ENCODE measurements at places on chromosomes 3 and 15.

DNA sequence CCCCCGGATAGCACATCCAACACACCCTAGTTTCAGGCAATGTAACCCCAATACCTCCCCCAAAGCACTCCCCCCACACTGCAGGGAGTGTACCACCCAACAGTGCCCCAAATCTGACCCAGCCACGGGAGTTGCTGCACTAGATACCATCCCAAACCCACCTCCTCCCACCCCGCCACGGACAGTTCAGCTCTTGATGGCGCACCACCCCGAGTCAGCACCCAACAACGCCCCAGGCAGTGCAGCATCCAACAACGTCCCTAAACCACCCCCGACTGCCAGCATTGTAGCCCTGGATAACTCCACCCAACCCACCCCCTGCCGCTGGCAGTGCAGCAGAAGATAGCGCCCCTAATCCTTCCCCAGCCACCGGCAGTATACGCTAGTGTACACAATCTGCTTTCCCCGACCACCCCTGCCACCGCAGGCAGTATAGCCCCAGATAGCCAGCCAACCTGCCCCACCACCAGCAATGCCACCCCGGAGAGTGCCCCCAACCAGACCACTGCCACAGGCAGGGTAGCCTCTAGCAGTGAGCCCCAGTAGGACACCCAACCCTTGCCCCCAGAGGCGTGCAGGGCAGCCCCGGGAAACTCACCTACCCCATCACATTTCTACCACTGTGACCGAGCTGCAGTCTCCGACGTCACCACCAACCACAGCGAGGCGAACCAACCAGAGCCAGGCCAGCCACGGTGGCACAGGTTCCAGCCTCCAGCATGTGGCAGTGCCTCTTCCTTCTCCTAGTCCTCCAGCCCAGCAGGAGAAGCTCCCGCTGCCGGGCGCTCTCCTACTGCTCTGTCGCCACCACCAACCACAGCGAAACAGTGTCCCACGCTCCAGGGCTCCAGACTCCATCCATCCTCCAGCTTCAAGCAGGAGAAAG lies 178.1 kb downstream of the POTEB3 start:
- DNase-seq, result no peak

DNA sequence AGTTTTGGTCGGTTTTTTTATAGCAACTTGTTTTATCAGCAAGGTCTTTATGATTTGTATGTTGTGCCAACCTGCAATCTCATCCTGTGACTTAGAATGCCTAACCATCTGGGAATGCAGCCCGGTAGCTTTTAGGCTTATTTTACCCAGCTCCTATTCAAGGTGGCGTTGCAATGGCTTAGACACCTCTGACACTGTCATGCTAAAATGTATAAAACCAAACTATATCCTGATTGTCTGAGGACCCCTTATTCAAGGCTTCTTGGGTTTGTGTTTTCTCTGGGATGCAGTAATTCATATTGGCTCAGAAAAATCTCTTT lies 209.0 kb upstream of the ALCAM start:
- DNase-seq, result no peak

- DNase-seq, result no peak
These were observed 29.7 kb downstream of the ACAD11 start for GRCh38 chr3:132629928-132630327.

DNA sequence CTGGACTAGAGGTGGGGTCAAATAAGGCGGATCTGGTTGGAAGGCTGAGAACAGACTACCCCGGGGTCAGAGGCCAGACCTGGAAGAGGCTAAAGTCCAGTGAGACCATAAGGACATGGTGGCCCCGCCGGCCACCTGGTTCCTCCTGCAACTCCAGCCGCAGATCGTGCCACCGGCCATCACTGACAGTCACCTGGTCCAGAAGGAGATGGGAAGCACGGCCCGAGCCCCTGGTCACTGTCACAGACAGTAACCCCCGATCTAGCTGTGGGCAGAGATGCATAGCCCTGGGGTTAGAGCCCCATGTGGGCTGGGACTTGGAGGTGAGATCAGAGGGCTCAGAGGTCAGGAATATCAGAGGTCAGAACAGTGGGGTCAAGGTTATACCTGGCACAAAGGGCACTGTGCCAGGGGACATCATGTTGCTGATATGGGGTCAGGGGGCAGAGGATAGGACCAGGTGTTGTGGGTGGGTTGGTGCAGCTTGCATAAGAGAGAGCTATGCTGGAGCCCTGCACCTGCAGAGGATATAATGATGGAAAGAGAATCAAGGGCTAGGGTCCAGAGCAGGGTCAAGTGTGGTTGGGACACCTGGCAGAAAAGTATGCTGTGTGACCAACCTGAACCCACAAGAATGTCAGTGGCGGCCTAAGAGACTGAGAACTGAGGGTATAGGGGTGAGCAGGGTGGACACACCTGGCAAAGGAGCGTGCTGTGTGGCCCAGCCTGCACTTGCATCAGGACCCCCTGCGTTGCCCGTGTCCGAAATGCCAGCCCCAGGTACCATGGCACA lies 9.6 kb downstream of the CELSR3 start:
- no peak for DNase-seq

- DNase-seq, result no peak
These were observed 692 bp downstream of the PSMD2 start for GRCh38 chr3:184299488-184300377.

- DNase-seq, result no peak
These were observed 184.5 kb downstream of the OPA1 start for GRCh38 chr3:193777524-193777923.

GRCh38 chr15:40340740-40341400 lies at the start of gene CCDC9B:
Gene CCDC9B (minus strand): TSS chr15:40340939. CDS start chr15:40340819, 120 bp downstream.
- no peak for DNase-seq

GRCh38 chr3:71078723-71079525 lies 504.6 kb downstream of the FOXP1 start:
- no peak for DNase-seq

DNA sequence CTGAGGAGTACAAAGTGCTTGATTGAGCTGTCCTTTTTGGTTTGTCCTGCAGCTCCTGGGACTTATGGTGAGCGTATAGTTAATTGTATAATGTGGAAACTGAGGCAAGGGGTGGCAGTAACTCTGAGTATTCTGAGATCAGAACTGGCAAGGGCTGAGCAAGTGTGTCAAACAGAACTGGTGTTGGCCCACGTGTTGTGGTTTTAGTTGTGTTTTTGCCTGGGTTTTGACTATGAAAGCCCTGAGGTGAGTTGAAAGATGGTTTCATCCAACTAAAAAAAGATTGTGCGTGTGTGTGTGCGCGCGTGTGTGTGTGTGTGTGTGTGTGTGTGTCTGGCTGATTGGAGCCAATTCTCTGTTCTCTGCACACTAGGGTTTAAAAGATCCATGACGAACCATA lies 154.1 kb downstream of the EDEM1 start:
- DNase-seq, result no peak

- no peak for DNase-seq
These were observed 53.3 kb downstream of the RARB start for GRCh38 chr3:25481386-25481785.

DNA sequence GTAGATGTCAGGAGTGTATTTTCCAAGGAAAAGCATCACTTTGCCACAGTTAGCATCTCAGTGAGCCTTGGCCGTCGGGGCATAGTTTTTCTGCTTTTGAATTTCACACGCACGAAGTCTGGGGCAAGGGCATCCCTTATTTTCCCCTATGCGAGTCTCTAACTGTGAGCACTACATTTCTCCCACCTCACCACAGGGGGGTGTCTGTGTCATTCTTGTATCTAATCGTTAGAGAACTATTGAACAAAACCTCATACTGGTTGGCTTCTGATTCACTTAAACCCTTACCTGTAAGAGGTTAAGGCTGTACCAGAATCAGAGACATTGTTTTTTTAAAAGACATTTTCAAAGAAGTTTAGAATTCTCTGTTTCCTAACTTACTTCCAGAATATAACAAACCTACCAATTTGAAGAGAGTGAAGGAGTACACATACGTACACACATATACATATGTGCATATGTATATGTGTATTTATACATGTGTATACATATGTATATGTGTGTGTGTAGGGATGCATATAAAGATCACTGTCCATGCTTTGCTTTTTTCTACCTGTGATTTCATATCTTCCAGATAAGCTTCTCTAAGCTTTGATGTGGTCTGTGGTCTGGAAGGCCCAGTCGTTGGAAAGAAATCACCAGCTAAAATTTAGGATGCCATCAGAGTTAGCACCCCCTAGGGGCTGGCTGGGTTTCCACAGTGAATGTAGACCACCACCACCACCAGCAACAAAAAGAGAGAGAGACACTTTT lies 49.4 kb downstream of the MYZAP start:
- no peak for DNase-seq
